ENCODE measurements at places on chromosomes 4 and X. TPM values are rescaled to one million over a fixed set of nuclear protein-coding genes. Genes with fewer than 3 reads are reported as not detected.

NR0B1 gene
- total RNA-seq, result 0.26 TPM

RAP2C gene
- 15.1 TPM for total RNA-seq

VCX3B gene
- not detected for total RNA-seq

RIPPLY1 gene
- not detected for total RNA-seq

CTAG2 gene
- total RNA-seq, result not detected

ENPEP gene
- 0.50 TPM for total RNA-seq

ARFIP1 gene
- total RNA-seq, result 40.3 TPM

PPP2R2C gene
- under 0.01 TPM for total RNA-seq

TMPRSS11B gene
- total RNA-seq, result not detected

MSL3 gene
- total RNA-seq, result 16.3 TPM
